ENCODE measurements at places on chromosomes 4 and X.

DNA sequence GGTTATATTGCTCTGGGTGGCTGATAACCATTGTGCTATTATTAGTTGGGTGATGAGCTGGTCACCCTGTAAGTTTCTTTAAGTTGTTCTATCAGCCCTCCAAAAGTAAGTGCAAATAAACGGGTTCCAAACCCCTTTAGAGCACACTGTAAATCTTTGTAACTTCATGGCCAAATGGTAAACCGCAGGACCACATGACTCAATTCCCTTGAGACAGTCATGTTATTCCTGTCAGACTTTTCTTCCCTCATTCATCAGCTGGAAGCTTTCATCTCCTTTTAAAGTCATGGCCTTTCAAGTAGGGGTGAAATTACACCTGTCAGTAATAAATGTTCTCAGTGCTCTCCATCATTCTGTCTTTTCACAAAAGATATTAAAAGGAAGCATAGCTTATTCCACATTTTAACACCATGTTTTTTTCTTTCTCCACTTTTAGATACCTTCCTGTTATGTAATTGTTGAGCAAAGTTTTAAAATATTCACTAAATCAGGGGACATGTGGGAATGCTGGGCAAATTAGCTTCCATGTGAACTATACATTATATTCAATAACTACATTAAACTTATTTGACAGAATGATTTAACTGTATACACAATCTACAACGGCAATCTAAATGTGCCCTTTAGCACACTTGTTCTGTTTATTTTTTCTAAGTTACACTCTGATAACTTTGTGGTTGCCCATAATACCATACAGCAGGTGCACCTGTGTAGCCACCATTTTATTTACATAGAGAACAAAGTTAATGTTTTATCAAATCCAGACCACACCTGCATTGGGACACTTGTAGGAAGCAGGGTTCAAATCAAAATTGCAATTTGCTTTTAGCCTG lies 275.5 kb downstream of the CFAP299 start:
- no peak for DNase-seq

- no peak for DNase-seq
Measured at GRCh38 chr4:168708108-168708507, 211.3 kb downstream of the PALLD start.

- DNase-seq = no peak
Measured at GRCh38 chrX:38770152-38770551, 31.1 kb upstream of the MID1IP1 start.

GRCh38 chrX:127138218-127138617 lies 318.7 kb downstream of the PRR32 start:
- no peak for DNase-seq

DNA sequence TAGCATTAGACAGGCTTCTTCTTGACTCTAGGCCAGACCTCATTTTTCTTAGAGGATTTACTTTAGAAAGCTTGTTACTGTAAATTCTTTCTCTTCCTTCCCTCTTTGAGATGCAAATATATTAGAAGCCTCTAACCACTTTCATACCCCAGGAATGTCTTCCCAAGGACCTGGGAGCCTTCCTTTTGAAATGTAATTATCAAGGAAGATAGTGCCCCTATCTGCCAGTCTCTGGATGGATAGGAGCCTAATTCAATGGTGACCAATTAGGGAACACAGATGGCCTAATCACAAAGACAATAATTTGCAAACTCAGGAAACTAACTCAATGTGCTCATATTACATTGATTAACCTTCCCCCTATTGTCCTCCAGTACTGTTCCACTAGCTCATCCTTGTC lies 145.6 kb upstream of the DCAF8L1 start:
- DNase-seq = no peak

- DNase-seq = peak; percentile 27
Measured at GRCh38 chr4:52588097-52588496, 71.0 kb downstream of the USP46 start.

DNA sequence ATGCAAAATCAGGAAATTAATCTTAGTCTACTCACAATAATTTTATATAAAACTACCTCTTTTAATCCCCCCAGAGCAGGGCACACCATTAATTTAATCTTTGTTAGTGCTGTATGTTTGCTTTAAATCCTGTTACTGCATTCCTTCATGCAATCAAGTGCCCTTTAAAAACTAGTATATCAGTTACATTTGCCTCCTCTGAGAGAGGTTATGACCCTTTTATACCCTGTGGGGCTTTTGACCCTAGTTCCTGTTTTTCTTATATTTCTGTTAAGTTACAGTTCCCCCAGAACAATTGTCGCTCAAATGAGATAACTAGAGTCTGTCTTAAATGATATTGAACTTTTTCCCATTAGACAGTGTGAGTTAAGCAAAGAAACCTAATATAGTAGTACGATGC lies 46.2 kb downstream of the GPC4 start:
- DNase-seq = no peak

DNA sequence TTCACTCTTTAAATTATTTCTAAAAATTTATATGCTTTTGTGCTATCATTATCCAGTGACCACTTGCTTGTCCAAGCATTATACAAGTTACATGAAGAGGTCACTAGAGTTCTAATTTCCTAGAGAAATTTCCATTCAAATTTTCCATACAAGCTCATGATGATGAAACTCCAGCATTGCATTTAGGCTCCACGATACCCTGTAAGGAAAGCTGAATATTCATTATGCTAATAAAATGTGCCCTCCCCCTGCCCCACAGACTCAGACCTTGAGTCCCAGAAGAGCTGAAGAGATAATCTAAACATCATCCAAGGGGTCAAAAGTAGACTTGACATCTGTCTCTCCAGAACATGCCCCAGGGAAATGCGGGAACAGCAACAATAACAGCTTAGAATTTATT lies 19.6 kb upstream of the FAM156A start:
- DNase-seq = no peak

DNA sequence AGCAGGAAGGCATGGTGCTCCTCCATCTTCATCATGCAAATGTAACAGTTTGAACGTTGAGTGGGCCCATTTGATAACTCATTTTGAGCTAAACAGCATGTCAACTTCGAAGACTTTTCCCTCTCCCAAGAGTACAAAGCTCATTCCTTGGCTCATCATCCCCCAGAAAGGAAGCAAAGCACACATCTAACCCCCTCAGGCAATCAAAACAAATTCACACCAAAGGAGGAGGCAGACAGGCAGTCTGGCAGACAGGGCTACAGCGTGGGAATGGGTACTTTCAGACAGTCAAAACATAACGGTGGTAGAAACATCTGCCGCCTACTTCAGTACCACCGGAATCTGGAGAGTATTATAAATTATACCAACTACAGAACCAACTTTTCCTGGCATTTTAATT lies 81.7 kb downstream of the PCDH19 start:
- DNase-seq = no peak

DNA sequence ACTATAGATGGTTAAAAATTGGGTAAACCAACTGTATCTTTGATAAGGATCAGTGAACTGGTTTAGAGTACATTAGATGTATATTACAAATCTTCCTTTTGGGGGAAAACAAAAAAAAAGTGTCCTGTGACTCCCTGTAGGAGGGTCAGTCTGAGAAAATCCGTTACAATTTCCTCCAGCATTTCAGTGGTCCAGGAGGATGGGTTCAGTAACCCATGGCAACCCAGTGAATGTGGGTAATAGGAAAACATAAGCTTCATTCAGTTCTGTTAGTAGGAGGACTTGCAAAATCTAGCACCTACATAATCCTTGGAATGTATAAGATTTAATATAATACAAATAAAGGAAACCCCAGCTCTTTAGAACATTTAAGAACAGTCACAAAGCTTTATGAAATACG lies 16.2 kb downstream of the STOX2 start:
- no peak for DNase-seq

- no peak for DNase-seq
Measured at GRCh38 chr4:137541181-137541580, 8.9 kb upstream of the PCDH18 start.

DNA sequence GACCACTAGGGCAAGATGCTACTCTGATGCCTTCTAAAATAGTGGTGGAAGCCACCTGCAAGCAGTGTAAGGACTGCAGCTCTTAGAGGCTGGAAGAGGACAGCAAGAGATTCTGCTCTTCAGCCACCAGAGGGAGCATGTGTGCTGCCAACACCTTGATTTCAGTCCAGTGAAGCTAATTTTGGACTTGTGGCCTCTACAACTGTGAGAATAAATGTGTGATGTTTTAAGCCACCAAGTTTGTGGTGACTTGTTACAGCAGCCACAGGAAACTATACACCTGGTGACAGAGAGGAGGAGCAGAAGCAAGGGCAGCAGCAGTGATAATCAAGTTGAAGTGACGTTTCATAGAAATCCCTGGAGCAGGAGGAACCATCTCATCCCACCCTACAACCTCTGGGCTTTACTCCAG lies 55.9 kb downstream of the FGFBP1 start:
- peak; percentile 60 for DNase-seq

DNA sequence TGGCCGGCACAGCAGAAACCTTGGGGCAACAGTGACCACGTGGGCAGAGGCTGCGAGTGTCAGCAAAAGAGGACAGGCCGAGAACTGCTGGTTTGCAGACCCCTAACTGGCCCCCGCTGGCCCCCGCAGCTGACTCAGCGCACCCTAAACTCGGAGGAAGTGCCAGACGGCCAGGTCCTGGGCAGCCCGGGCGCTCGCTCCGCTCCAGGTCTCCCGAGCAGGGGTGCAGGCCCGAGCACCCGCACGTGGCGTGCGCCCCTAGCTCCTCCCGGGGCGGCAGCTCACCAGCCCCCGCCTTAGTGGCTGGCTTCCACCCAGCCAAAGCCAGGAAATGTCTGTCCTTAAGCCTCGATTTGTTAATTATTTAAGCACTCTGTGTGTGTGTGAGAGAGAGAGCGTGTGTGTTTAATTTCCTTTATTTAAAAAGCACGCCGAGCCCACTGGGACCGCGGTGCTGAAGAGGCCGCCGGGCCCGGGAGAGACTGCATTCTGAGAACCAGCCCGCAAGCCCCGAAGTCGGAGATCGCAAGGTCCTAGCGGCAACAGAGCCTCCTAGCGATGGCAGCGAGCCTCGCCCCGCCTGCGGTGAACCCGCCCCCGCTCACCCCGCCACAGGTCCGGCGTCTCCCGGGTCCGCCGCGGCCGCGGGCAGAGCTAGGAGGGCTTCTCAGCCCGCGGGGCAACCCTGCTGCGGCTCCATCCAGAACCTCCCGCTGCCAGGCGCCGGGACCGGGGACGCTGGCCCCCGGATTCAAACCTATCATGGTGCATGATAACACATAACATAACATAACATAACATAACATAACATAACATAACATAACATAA lies 45.9 kb upstream of the CDKN2AIP start:
- peak; percentile 81 for DNase-seq

- no peak for DNase-seq
Measured at GRCh38 chr4:14269824-14270223, 642.3 kb upstream of the BOD1L1 start.

DNA sequence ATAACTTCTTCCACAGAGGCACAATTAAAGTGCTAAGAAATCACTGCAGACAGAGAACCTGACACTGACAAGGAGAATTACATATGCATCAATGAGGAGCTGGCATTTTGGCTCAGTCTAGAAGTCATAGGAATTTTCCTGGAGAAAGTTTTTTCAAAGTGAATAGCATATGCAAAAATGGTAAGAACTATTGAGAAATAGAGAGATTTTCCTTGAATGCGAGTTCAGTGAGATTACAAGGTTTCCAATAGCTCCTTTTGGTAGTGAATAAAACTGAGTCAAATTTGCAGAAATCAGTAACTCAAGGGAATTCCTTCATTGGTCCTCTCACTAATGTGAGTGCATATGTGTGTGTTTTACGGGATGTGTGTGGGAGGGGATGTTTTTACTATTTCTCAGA lies 557.5 kb downstream of the PPARGC1A start:
- DNase-seq = no peak

DNA sequence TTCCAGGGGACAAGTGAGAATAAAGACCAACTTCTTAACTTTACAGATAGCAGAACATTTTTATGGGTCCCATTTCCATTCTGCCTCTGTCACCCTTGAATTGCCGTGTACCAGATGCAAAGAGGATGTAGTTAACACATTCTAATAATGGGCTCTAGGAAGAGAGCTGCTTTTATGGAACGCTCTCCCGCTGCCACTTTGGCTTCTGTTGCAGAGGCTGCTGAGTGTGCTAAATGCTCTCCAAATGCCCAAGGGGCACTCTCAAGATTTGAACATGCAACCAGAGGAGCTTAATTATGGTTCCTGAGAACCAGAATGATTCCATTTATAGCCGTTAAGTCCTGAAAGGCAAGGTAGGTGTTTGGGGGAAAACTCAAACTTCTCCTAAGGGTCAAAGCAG lies 28.1 kb upstream of the GPC3 start:
- DNase-seq = no peak

DNA sequence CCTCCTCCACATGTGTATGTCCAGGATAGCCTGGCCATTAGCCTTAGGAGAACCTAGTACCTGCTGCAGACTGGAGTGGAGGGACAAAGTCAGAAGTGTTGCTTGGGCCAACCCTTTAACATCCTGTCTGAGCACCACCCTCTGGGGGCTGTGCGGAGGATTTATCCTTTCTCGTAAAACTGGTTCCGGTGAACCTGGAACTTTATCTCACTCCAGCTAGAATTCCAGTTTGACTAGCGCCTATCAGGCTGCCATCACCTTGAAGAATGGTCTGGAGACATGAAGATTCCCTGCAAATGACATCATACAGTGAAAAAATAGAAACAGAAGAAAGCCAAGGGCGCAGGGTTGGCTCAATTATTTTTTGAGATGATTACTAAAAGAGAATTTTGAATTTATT lies 4.0 kb downstream of the TCEAL8 start:
- DNase-seq = no peak
